ENCODE measurements at places on chromosomes 6 and 20.

- DNase-seq, result no peak
Measured at GRCh38 chr6:18562726-18563125, 175.6 kb downstream of the RNF144B start.

DNA sequence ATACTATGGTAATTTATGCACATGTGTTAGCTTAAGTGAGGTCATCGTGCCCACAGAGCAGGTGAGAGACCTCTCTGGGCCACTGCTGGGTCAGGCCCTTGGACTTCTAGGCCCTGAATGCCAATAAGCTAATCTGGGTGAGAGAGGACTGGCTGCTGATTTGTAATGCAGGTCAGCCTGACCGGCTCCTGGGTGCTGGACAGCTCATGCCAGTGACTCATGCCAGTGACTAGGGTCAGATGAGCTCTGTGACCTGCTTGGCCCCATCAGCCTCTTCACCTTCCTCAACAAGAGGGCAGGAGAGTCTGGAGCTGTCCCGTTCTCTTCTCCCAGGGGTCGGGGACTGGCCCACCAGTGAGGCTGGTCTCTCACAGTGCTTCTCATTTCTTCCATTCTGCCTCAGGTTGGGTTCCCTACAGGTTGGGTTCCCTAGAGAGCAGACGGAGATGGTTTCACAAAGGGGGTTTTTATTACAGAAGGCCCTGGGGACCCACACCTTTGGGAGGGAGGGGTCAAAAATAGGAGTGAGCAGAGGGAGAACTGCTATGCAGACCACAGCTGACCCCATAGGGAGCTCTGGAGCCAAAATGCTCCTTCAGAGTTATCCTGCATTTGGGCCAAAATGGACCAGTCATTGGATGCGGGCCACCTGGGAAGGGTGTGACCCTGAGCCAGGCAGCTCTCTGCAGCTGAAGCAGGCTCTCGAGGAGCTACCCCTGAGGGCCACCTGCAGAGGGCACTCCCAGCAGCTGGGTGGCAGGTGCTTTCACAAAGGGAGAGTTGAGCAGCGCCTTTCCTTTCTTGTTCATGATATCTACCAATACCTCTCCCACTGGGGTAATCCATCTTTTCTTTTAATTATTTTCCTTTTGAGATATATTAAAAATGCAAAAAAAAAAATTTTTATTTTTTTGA lies 2.2 kb upstream of the OXT start:
- peak; percentile 41 for DNase-seq

DNA sequence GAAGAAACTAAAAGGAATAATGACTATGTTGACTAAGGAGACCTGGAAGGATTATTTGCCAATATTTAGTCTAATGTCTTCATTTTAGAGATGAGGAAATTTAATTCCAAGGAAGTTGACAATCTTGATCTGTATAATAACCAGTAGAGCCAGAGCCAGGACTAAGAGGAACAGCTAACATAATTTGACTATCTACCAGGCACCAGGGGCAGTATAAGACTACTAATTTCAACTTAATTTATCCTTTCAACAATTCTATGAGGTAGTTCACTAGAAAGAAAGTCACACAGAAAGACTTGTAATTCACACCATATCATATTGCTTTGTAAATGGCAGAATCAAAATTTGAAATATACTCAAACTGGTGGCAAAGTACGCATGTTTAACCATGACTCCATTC lies 273.0 kb upstream of the STXBP5 start:
- DNase-seq, result no peak

- DNase-seq, result no peak
Measured at GRCh38 chr6:112356994-112357393, 9.9 kb downstream of the RFPL4B start.

DNA sequence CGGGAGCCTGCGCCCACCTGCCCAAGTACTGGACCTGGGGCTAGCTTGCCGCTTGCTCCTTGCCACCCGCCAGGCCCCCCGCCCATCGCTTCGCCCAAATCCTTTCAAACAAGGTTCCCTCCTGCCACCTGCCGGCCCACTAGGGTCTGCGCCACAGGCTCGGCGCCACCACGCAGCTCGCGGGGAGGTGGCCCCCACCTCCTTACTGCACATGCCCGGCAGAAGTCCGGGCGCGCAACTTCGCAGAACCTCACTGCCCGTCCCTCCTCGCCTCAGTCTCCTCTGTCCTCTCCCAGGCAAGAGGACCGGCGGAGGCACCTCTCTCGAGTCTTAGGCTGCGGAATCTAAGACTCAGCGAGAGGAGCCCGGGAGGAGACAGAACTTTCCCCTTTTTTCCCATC lies 11.2 kb downstream of the GNAS-AS1 start:
- peak; percentile 31 for DNase-seq

- DNase-seq, result no peak
Measured at GRCh38 chr6:107466062-107466461, 6.7 kb upstream of the PDSS2 start.

- DNase-seq, result no peak
Measured at GRCh38 chr6:135440087-135440792, 57.3 kb downstream of the AHI1 start.

DNA sequence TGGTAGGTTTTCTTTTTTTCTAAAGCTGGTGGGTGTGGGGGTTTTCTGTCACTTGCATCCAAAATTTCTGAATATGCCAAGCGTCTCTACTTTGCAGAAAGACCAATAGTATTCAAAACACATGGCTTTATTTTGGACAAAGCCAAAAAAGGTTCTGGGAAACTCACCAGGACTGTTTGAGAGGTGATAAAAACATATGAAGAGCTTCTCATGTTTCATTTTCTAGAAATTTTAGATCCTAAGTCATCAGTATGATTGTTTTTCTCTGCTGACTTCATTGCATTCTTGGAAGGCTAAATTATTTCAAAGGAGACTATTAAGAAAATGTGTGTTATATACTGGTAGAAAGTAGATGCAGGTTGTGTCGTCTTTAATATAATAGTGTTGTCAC lies 51.3 kb downstream of the GCLC start:
- DNase-seq, result no peak

GRCh38 chr6:46652232-46652602 lies 401 bp downstream of the CYP39A1 start:
- DNase-seq, result no peak

DNA sequence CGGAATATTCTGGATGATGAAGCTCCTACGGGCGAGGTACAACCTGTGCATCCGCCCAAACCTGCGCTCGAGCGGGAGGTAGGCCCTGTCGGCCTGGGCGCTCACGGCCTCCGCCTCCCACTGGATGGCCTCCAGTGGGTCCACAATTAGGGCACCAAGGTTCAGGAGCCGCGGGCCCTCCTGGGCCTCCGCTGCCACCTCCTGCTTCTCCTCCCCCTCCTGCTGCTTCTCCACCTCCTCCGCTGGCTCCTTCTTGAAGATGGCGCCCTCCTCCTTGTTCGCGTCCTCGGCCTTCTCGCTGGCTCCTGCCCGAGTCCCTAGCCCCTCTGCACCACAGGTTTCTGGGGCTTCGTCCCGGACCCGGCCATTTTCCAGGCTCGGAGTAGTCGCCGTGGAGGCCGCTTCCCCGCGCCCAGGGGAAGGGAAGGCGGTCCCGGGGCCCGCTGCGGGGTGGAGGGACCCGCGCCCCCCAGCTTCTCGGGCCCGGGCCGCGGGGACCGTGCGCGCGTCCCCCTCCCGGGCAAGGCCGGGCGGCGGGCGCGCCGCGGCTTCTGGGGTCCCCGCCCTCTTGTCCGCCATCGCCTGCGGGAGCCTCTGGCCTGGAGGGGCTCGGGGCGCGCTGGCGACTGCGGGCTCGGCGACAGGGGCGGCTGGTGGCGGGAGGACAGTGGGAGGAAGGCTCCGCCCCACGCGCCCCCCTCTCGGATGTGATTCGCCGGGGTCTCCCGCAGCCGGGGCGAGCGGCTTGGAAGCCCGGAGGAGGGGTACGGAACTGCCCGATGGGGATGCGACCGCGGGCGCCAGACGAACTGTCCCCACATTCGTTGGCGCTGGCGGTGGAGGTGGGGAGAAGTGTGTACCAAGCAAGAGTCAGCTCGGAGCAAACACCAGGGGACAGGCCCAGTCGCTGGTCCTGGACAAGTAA lies 17.6 kb downstream of the PLAGL2 start:
- peak; percentile 26 for DNase-seq

DNA sequence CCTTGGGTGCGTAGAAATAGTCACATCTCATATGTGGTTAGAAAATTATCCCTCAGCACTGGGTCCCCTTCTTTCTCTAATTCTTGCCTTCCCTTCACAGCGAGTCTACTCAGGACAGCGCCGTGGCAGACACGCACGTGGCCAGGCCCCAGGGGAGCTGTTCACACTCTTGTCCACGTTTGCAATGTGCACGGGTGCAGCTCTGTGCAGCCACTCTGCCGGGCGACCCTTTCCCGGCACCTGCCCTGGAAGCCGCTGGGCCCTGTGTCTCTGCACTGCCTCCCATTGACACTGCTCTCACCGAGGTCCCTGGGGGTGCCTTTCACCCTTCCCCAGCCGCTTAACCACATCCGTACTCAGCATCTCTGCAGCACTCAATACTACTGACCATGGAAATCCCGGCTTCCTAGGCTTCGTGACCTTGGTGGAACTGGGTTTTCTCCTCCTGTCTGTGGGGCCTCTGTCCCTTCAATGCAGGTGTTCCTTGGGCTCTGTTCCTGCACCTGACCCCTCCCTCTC lies 104.9 kb downstream of the DACT2 start:
- no peak for DNase-seq

DNA sequence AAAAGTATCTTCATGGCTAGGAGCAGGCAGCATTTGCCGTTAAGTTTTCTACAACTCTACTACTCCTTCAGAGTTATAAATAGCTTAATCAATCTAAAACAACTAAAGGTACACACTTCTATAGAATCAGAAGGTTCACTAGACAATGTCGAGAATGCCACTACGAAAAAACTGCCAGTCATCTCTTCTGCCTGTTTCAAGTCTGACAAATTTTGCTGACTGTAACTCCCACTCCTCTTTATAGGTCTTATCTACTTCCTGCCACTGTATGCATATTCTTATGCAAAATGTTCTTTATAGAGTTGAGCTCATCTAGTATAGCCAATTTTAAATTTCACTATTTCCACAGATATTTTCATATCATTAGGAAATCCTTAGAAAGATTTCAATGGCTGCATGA lies 160.1 kb downstream of the EYS start:
- no peak for DNase-seq

DNA sequence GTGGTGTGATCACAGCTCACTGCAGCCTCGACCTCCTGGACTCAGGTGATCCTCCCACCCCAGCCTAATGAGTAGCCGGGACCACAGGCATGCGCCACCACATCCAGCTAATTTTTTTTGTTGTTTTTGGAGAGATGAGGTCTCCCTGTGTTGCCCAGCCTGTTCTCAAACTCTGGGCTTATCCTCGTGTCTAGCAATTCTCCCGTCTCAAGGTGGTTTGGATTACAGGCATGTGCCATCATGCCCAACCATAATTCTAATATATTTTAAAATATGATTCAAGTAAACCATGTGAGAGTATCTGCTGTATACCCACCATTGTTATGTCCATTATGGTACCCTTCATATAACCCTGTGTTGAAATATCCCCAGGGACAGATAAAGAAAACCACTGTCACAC lies 60.3 kb upstream of the C20orf144 start:
- no peak for DNase-seq

DNA sequence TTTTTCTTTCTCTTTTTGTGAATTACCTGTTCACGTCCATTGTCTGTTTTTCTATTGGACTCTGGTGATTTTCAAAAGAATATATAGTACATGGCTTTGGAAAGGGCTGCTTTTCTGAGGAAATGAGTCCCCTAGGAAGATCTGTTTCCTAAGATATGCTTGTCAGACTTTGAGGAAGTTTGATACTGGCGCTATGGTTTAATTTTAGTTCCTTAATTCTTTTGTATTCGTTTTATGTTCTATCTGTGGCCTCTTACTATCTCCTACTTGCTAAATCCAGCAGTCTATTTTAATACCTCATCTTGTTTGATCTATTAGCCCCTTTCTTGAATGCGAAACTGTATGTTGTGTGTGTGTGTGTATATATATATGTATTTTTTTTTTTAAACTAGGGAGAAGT lies 101.9 kb downstream of the LIN28B start:
- DNase-seq, result no peak

DNA sequence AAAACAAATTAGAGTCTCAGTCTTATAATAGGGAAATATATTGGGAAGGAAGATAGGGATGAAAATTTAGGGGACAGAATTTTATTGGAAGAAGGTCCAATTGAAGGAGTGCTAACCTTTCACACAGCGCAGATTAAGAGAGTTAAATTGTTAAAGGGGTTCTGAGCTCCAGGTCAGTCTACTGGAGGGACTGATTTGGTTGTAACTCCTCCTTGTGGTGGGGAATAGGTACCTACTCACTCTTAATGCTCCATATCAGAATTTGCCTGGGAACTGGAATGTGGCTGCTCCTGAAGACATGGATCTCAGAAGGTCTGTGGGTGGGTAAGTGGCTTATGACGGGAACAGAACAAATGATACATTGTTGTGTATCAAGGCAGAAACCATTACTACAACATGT lies 143.5 kb downstream of the FLRT3 start:
- no peak for DNase-seq

- DNase-seq, result no peak
Measured at GRCh38 chr6:121951123-121951522, 448.3 kb upstream of the HSF2 start.

DNA sequence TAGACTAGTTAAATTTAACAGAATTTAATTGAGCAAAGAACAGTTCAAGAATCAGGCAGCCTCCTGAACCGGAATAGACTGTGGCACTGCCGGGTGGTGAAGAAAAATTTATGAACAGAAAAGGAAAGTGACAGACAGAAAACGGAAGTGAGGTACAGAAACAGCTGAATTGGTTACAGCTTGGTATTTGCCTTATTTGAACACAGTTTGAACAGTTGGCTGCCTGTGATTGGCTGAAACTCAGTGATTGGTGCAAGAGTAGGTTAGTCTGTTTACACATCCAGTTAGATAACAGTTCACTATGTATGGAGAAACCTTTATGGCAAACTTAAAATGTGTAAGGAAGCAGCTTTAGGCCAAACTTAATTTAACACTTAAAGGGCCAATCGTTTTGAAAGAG lies 116.0 kb upstream of the CITED2 start:
- no peak for DNase-seq

GRCh38 chr20:2295886-2296515 lies at the start of gene TGM3:
TSS of gene TGM3 (plus strand) at chr20:2296001. CDS start at chr20:2296064, 63 bp downstream.
- DNase-seq, result no peak

DNA sequence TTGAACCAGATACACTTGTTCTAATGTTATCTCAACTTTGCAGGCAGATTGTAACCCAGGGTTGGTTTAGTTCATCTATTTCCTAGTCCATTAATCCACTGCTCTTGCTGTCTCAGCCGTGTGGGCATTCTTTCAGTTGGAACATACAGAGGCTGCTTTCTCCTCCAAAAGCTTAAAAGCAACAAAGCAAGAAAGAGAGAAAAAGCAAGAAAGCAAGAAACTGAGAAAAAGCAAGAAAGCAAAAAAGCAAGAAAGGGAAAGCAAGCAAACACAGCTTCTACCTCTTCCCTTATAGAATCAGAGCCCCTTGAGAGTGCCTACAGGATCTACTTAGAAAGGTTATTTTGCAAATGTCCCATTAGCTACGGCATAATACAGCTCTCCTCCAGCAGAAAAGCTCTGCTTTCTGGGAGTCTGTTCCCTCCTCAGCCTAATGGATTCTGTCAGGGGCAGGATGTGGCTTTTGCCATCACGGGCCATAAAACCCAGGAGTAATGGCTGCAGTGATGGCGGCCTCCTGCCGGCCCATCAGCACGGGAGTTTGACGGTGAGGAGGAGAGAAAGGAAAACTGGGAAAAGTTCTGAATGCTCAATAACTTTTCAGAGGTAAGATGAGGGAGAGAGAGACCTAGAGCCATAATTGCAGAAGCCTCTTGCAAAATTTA lies 156.8 kb upstream of the JARID2 start:
- no peak for DNase-seq

All from activated T-cell treated with anti-CD3 and anti-CD28 coated beads, Interleukin-2, amount 50 U/mL, for 4 hours (primary cell).